ENCODE measurements at places on chromosomes 5 and 9. TPM values are rescaled to one million over a fixed set of nuclear protein-coding genes. Genes with fewer than 3 reads are reported as not detected.

The PCDHB3 gene
- total RNA-seq: 0.74 TPM

The JAKMIP2 gene
- total RNA-seq: 1.4 TPM

GRCh38 chr5:114447084-114447773 lies 85.4 kb downstream of the KCNN2 start:
- DNase-seq: no peak

GRCh38 chr9:23581931-23582330 lies 244.1 kb downstream of the ELAVL2 start:
- DNase-seq: no peak

DNA sequence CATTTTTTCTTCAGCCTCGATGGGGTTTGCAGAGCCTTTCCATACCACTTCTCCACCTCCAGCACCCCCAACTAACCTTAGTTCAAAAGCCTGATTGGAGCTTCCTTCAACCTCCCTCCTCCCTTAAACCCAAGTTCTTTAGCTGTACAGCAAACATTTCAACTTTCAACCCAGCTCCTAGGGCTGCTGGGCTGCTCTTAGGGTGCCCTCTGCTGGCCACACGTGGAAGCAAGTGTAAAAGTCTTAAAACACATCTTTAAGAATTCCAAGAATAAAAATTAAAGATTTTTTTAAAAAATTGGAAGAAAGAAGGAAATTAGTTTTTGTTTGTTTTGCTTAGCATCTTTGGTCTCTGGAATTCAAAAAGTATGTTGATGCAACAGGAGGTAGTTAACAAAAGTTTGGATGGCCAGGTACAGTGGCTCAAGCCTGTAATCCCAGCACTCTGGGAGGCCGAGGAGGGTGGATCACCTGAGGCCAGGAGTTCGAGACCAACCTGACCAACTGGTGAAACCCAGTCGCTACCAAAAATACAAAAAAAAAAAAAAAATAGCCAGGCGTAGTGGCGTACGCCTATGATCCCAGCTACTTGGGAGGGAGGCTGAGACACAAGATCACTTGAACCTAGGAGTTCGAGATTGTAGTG lies 15.5 kb upstream of the HSD17B3 start:
- peak; percentile 77 for DNase-seq

DNA sequence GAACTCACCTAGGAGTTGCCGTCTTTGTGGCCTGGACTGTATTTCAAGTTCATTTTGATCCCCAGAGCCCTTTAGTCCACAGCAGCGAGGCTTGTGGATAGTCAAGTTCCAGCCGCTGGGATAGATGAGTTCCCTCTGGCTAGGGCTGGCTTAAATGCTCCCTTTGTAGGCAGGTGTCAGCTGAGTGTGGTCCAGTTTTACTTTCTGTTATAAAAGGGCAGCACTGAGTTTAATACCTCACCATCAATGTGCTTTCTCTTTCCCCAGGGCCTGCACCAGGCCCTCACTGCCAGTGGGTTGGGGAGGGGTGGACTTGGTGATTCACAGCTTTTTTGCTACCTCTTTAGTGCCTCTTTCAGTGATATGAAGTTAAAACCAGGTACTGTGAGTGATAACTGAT lies 188.2 kb downstream of the SLCO4C1 start:
- DNase-seq: no peak

- no peak for DNase-seq
Observed at GRCh38 chr9:113851359-113851758, 24.8 kb upstream of the ZNF618 start.

GRCh38 chr5:72246954-72247442 lies 73.0 kb downstream of the MRPS27 start:
- DNase-seq: peak; percentile 57

DNA sequence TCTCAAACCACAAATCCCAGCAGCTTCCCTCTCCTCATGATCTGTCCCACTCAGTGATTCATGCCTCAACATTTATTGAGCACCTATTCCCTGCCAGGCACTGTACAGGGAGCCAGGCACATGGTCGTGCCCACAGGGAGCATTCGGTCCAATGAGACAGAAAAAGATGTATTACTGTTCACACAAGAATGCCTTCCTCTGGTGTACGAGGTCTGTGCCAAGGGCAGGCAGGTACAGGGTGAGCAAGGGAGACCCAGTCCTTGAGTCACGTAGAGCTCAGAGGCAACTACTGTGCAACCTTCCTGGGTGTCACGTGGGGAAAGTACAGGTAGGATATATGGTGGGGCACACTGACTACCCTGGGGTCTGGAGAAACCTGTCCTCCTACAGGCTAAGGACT lies 4.6 kb downstream of the CNTFR start:
- no peak for DNase-seq

Data from fibroblast of the aortic adventitia (primary cell).